ENCODE measurements at places on chromosomes 6 and 20.
A peak's percentile ranks its signal among the peaks of the same experiment; 100 is the strongest.

DNA sequence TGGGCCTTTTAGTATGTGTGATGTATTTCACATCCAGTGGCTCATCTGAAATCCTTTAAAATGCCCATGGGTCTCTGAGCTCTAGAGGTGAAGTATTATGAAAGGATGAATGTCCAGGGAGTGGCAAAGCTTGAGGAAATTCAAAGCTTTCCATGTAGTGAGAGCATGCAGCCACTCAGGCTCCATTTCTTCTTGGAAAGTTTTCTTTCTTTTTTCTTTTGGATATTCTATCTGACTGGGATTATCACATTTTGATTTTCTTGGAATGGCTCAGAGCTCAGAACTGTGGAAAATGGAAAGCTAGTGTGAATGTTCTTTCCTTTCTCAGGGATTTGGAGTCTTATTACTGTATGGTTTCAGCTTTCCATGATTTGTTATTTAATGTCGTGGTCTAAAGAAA, 397.4 kb downstream of the CD109 start:
- no peak for DNase-seq

- no peak for DNase-seq
Observed at GRCh38 chr6:54856129-54856528, 9.6 kb downstream of the FAM83B start.

DNA sequence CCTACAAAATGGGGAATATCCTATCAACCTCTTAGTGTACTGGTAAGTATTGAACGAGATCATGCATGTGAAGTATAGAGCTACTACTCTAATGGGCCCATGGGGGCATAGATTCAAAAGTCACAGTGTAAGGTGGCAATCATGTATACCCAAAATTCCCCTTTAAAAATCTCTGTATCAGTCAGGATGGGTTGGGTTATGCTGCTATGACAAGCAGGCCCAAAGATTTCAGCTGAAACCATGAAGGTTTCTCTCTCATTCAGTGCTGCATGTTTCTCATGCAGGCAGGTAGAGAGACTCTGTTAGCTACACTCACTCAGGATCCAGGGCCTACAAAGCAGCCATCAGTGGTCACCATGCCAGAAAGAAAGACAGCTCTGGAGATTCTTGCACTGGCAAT, 166.6 kb downstream of the MAFB start:
- DNase-seq = no peak

DNA sequence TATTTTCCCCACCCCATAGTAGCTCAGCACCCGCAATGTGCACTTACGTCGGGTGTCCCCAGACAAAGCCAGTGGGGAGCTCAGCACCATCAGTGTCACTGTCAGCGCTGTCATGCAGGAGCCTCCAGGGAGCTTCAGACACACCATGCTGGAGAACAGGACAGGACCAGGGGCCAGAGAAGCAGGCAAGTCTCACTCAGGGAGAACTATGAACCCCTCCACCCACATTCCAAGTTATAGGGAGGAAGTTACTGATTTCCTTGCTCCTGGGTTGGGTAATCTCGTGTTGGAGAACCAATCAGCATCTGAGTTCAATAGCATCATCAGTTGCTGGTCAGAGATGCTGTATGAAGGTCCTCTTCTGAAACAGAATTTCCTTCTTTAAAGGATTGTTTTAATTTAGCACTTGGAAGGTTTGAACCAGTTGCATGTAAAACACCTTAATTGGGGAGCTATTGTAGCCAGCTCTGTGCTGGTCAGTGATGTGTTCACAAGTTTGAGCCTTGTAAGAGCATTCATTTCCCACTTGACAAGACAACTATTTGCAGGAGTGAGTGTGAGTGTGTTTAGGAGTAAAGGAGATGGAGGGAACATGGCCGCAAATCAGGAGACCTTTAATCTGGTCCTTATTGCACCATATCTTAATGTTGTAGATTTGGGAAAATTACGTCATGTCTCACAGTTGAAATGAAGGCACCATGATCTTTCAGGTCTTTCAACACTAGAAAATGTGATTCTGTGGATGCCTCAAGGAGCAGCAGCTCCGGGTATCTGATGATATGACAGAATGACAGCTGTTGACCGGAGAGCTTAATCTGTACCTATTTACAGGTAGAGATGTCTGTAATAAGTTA, at the start of gene HLA-DRB1:
HLA-DRB1 (minus strand) TSS at position 253 of the 854 bp plus-strand sequence; CDS start at position 147, 106 bp downstream.
- peak; percentile 2 for DNase-seq

DNA sequence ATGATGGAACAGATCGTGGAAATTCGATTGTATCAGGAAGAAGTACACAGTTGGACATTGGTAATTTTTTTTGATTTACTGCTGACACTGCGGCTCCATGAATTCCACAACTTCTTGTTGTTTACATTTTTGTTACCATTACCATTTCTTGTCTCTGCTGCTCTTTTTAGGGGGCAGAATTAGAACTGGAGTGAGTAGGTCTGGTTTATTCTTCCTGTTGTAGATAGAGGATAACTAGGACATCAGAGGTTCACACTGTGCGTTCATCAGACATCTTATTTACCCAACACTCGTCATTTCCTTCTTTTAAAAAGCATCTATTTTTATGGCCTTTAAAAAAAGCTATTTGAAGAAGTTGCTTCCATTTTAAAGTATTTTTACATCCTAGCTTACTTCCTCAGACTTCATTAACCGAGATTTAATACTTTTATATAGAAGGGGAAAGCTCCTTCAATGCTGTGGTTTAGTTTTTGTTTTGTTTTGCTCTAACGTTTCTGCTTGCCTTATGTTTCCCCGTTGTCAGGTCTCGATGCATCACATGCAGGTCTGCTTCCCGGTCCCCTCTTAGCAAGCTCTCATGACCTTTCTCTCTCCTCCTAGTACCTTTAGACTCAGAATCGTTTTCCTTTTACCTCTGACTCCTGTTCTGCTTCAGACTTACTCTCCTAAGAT, 139.1 kb downstream of the ARID1B start:
- no peak for DNase-seq

GRCh38 chr20:7695635-7696034, 244.6 kb downstream of the HAO1 start:
- peak; percentile 89 for DNase-seq

DNA sequence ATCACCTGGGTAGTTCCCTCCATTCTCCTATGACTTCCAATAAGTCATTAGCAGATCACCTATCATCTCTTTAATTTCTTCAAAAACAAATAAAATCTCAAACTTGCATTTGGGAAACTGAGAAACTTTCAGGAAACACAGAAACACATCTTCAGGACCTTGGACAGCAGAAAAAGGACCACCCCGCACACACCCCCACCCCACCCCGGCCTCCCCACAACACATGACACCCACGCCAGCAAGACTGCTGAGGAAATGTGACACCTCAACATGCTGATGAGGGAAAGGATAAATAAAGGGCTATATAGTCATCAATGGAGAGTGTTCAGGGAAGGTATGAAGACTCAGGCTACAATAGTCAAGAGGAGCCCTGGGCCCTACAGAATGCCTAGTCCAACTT, 15.6 kb upstream of the TRIM39 start:
- no peak for DNase-seq

DNA sequence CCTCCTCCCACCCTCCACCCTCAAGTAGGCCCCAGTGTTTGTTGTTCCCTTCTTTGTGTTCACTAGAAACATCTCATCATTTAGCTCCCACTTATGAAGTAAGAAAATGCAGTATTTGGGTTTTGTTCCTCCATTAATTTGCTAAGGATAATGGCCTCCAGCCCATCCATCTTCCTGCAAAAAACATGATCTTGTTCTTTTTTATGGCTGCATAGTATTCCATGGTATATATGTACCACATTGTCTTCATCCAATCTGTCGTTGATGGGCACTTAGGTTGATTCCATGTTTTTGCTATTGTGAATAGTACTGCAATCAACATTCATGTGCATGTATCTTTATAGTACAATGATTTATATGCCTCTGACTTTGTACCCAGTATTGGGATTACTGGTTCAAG, 416.8 kb upstream of the SASH1 start:
- DNase-seq = no peak

- DNase-seq = peak; percentile 45
Observed at GRCh38 chr6:119742188-119742803, 392.7 kb upstream of the MAN1A1 start.

DNA sequence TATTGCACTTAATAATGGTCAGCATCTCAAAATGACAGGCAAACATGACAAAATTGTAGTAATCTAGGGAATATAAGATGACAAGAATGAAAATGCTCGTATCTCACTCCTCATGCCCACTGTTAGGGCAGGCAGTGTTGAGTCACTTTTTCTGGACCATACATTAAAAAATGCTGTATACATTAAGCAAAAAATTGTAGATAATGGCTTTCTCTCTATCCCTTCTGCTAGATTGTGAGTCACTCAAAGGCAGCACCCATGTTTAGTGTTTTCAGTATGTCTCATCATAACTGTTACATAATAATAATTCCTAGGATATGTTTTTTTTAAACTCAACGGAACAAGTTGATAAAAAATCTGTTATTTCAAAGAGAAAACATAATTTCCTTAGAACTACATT, 199.3 kb downstream of the TENT5A start:
- DNase-seq = peak; percentile 44

All from fibroblast of skin of abdomen (primary cell).